ENCODE measurements at places on chromosomes 7 and 10.

DNA sequence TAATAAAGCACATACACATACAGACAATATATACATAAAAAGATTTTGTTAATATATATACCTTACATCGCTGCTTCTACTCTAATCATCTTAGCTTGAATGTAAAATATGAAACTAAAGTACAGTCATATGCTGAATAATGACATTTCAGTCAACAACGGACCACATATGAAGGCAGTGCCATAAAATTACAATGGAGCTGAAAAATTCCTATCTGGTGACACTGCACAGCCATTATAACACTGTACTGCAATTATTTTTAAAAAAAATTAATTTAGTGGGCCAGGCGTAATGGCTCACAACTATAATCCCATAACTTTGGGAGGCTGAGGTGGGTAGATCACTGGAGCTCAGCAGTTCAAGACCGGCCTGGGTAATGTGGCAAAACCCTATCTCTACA is 122.3 kb downstream of the JMJD1C start:
- ATAC-seq: no peak

GRCh38 chr10:29748109-29748650 is 113.4 kb upstream of the SVIL start:
- ATAC-seq: no peak

DNA sequence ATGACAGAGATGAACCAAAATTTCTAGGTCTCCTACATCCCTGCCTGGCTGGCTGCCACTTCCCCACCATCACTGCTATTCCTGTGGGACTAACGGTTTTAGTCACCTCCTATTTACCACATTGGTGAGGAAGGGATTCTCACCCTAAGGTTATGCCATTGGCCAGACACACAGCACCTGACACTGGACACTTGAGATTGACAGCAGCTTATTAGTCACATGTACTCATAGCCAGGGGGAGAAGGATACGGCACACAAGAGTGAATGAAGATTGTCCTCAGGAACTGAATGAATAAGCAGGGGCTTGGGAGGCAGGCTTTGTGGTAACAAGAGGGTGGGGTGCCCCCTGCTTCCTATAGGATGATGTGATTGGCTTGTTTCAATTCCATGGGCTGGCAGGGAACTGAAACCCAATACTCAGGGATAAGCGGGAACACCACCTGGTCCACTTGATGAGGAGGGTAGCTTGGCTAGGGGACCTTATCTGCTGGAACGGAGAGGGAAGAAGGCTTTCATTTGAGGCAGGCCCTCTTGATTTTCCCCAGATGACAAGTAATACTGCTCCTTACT is 99.0 kb downstream of the SPAG6 start:
- no peak for ATAC-seq

DNA sequence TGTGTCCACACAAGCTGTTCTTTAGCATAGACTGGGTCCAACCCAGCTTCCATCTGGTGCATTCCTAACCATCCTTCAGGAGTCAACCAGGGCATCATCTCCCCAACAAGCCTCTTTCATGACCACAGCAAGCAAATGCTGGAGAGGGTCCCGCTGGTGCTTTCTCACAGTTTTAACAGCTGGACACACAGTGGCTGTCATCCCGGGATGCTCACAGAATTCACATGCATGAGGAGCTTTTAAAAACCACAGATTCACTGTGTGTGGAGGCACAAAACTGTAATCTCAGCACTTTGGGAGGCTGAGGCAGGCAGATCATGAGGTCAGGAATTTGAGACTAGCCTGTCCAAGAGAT is 6.4 kb upstream of the CYP3A7 start:
- ATAC-seq: no peak

DNA sequence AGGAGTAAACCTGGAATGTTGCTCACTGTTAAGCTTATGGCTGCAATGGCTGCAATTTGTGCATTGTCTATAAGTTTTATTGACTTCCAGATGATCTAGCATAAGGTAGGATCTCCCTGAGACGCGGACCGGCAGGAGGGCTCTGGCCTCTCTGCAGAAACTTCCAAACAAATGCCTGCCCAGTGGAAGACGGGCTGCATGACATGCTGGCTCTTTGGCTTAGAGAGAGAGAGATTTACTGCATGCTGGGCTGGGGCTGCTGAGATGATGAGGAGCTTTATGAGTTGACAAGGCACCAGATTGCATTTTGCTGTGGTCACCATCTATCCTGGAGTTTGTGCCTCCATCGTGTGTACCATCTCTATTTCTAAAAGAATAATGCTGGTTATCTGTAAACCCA is 193.2 kb downstream of the GALNT17 start:
- no peak for ATAC-seq

- no peak for ATAC-seq
Measured at GRCh38 chr7:47314248-47314647, 267.7 kb downstream of the TNS3 start.

- no peak for ATAC-seq
Measured at GRCh38 chr7:51000956-51001355, 218.3 kb upstream of the GRB10 start.
